Fibroblast of skin of back (primary cell): ENCODE measurements at places on chromosomes 1 and 21.

GRCh38 chr1:97159342-97159741 lies 437.8 kb downstream of the PTBP2 start:
- no peak for DNase-seq

DNA sequence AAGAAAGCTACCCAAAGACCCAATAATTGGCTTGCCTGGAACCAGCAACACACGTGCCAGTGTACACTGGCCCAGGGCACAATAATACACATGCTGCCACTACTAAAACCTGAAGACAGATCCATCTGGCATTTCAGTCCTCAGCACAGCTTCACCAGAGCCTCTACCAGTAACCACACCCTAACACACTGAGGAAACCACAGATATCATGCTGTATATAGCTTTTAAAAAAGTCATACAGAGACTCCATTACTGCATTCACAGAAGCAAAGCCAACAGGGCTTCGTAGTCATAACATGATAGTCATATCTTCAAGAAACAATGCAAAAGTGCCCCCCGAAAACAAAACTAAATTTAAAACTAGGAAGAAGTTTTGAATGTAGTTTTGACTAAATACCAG lies 40.6 kb upstream of the NEGR1 start:
- DNase-seq = no peak

GRCh38 chr1:230694464-230694863 lies 19.5 kb downstream of the AGT start:
- no peak for DNase-seq

GRCh38 chr1:45892068-45892785 lies 88.8 kb downstream of the MAST2 start:
- peak; percentile 86 for DNase-seq

DNA sequence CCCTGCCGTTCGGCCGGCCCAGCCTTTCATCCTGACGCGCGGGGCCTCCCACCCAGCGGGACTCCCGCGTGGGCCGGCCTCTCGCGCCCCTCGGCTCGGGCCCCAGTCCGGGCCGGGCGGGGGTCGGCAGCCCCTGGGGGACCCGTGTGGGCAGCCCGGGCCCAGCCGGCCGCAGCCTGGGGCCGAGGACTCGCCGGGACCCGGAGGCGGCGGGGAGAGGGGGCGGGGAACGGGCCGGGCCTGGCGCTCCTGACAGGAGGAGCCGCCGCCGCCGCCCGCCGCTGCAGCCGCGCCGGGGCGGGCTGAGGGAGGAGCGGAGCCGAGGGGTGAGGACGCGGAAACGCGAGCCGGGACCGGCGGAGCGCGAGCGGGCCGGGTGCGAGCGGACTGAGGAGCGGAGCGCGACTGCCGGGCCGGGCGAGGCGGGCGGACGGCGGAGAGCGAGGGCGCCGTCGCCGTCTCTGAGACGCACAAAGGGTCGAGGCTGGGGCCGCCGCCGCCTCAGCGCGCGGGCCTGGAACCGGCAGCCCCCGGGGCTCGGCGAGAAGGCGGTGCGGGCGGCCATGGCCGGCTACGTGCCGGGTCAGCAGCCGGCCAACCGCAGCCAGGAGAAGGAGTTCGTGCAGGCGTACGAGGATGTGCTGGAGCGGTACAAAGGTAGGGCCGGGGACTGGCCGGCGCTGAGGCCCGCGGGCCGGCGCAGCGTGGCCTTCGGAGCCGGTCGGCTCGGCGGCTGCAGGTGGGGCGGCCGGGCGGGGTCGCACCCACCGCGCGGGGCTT lies 79.1 kb downstream of the NDUFS5 start:
- peak; percentile 76 for DNase-seq

DNA sequence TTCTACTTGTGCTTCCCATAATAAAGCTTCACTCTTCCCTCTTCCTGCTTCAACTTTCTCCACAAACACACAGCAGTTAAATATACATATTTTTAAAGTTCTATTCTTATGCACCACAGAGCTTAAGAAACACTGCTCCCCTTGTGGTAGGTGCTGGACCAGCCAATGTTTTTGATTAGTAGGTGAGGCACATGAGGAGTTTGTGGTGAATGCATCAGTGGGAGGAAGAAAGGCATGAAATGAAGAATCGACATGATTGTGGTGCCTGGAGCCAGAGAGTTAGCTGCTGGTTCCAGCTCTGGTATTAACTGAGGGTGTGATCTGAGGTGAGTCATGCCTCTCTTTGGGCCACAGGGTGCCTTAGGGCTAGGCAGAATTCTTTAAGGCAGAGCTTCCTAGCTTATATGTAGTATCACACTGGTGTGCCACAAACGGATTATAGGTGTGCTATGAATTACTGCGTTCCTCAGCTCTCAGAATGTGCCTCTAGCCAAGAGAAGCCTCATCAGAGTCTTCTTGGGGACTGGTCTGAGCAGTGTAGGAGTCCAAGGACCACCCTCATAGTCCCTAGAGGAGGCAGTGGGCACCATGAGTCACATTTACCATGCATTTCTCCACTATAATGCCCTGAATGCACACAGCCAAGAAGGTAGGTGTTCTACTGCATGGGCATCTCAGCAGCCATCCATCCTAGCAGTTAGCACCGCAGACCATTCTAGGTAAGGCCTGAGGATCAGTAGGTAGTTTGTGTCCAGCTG lies 97.4 kb upstream of the SGIP1 start:
- DNase-seq = peak; percentile 68

- DNase-seq = no peak
Observed at GRCh38 chr21:42671778-42672593, 18.6 kb downstream of the PDE9A start.

- no peak for DNase-seq
Observed at GRCh38 chr1:75373542-75374159, 237.3 kb downstream of the SLC44A5 start.

DNA sequence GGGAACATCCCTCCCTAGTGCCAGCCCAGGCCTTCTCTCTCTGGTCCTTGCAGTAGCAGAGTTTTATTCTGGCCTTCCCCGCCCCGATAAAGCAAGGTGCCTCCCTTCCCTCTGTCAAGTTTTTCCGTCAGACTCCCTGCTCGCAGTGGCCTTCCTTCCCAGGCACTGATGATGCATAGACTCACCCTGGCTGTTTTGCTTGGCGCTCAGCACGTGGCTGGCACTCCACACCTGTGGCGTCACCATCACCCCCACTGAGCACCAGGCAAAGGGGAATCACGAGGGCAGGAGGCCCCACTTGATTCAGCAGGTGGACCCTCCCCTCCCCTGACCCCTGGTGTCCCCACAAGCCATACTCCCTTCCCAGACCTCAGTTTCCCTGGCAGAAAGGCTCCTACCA lies 7.4 kb downstream of the SLC26A9 start:
- DNase-seq = no peak

DNA sequence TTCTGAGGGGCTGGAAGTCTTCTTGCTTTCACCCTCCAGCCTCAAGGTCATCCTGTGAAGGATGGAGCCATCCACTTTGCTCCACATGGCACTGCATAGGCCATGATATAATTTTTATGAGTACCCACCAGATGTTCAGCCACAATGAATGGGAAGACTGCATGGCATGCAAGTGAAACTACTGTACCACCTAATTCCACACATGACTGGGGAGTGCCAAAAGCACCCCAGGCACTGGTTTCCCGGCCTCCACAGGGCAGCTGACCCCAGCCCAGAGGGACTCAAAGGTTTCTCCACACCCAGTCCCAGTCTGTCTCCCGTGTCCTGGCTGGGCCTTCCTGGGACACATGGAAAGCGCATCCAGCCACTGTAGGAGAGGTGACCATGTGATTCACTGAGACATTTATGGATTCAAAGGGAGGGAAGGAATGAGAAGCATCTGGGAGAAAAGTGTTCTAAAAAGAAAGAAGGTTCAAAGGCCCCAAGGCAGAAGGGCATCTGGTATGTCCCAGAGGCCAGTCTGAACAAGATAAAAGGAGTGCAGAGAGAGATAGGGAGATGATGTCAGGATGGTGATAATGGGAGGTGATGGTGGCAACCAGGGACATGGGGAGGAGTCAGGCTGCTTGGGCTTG lies 12.1 kb downstream of the RHOU start:
- no peak for DNase-seq

- peak; percentile 85 for DNase-seq
Observed at GRCh38 chr1:89978755-89979154, 16.2 kb upstream of the ZNF326 start.

DNA sequence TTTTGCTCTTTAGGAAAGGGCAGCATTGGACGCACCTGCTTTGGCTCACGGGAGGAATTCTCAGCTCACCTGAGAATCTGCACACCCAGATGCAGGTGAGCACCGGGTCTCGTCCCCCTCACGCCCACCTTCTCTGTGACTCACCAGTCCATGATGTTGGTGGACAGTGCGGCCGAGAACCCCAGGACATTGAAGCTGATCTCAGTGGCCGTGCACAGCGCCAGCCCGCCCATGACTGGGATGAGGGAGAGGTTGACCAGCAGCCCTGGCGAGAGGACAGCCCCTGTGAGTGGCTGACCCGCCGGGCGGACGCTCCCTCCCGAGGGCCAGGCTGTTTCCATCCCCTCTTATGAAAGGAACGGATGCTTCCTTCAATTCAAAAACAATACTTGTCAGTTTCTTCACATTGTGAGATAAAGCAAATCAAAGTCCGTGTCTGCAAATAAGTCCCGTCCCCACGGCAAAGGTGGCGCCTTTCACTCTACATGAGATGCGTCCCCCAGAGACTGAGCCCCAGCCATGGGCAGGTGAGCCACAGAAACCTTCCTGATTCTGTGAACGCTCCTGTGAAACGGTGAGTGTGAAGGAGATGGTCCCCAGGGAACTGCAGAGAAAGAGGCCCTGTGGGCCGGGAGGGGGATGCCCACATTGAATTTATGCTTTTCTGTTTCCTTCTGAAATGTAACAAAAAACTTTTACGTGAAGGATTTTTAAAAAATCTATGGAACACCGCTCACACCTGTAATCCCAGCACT lies 12.7 kb upstream of the CDK11B start:
- DNase-seq = no peak

GRCh38 chr1:245453541-245453940 lies 298.8 kb downstream of the KIF26B start:
- DNase-seq = no peak

DNA sequence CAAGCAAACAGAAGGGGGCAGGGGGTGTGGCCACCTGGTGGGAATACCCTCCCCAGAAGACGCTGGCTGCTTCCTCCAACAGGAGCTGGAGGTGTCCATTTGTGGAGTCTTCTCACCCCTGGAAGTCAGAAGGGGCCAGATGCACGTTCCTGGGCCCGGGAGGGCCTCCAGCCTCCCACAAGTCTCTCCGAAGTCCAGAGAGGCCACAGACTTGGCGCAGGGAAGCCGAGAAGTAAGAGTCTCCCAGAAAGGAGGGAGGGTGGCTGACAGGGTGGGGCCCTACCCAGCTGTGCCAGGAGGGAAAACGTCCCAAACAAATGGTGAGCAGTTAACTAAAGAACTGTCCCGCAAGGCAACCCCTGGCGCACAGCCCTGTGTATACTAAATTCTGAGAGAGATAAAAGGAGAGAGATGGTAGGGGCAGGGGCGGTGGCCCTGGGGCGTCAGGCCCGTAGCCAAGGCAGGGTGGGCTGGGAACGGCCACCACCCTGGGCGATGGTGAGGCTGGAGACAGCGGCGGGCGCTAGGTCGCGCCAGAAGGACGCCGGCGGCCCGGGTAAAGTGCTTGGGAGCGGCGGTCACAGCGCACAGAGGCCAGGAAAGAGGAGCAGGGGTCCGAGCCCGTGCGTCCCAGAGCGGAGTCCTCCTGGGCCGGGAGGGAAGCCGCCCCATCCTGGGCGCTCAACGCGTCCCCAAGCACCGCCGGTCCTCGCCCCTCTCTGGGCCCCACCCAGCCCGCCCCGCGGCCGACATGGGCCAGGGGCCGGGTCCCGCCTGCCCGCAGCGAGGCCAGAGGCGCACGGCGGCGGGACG lies 1.2 kb downstream of the CHD5 start:
- no peak for DNase-seq

GRCh38 chr21:25664491-25664931 lies 25.5 kb downstream of the JAM2 start:
- DNase-seq = no peak

- DNase-seq = no peak
Observed at GRCh38 chr1:15229707-15230131, 17.3 kb upstream of the FHAD1 start.

DNA sequence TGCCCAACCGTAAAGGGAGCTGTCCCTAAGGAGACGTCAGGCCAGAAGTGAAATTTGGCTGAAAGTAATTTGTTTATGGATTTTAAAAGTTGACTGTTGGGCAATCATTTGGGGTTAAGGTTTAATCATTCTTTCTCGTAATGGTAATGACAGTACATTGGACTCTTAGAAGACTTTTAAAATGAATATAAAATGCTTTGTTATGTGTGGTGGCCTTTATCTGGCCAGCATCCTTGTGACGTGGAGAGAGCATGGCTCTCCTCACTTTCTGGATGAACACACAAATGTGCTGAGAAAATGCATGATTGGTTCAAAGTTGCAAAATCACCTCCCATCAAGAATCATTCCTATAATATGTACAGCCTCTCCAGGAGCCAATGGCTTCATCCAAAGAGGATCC lies 160.2 kb downstream of the DHRS3 start:
- no peak for DNase-seq

DNA sequence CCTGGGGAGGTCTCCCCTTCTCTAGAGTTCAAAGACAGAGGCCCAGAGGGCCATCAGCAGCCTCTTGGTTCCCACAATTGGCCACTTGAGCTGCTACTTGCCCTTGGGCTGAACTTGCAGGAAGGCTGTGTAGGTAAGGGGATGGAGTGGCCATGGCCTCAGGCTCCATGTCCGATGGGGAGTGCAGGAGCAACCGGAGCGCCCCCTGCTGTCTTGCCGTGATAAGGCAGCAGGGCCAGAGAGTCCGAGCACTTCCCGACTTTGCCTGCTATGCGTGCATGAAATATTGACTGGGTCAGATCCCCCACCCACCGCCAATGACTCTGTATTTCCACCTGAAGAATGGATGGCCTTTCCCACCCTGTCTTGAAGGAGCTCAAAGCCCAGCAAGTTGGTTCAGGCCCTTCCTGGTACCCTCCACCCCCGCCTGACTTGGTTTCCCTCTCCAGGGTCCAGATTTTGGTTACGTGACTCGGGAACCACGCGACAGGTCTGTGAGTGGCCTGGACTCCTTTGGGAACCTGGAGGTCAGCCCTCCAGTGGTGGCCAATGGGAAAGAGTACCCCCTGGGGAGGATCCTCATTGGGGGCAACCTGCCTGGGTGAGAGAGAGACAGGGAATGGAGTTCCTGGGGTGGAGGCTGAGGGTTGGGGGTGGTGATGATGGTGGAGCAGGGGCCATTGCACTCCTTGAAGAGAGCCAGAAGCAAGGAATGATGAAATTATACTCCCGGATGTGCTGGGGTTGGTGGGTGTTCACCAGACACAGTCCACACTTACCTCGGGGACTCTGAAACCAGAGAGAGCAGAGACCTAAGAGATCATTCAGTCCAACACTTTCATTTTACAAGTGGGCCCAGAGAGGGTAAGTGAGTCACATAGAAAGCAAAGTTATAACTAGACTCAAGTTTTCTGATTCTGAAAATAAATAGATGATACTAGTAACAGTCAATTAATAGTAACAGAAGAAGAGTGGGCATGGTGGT lies 25.6 kb downstream of the PADI3 start:
- peak; percentile 51 for DNase-seq

DNA sequence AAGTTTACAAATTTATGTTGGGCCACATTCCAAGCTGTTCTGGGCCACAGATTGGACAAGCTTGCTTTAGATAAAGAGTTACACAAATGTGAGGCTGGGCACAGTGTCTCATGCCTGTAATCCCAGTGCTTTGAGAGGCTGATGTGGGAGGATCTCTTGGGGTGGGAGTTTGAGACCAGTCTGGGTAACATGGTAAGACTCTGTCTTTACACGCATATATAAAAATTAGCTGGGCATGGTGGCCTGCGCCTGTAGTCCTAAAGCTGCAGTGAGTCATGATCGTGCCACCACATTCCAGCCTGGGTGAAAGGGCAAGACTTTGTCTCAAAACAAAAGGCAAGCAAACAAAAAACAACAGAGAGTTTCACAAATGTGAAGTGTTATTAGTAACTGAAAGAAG lies 5.9 kb upstream of the VCAM1 start:
- no peak for DNase-seq
